ENCODE measurements at places on chromosomes 6 and 20. TPM values are rescaled to one million over a fixed set of nuclear protein-coding genes. Genes with fewer than 3 reads are reported as not detected.

MBOAT1 gene
- total RNA-seq: 9.6 TPM

GRCh38 chr20:50574108-50574507 lies 63.9 kb downstream of the PTPN1 start:
- H3K4me3 ChIP-seq: no peak overlapping the region
- peaks cover 46% of the 10 kb centered on the region for H3K4me1 ChIP-seq
- H3K27ac ChIP-seq: peak overlapping the region; percentile 43
- H3K27me3 ChIP-seq: no peaks in the 10 kb centered on the region

DNA sequence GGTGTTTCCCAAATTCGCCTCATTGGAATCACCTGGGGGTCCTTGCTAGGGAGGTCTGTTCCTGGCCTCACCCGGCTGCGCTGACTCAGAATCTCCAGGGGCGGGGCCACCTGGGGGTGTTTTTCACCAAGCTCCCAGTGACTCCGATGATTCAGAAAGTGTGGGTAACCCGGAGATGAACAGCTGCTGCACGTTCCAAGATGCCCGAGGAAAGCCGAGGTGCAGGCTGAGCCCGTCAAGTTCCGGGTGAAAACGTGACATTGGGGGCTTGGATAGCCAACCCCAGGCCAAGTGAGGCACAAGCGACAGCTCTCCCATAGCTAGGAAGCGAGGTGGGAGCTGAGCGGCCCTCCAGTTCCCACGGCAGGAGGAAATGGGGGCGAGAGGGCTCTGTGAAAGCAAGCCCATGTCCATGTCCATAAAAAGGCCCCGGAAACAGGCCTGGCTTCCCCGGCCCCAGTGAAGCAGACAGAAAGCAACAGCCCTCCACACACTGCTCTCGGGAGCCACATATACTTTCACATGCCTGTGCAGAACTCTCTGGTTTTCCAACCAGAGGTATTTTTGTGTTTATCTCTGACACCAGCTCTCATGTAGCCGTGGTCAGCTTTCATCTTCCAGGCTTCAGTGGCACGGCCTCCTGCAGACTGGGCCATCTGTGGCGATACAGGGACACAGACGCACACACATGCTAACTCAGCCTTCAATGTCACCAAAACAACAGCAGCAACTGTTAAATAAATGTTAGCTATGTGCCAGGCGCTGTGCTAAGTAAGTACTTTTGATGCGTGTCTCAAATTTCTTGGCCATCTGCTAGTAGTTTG lies 90.7 kb upstream of the CCDC28A start:
- no peaks in the 10 kb centered on the region for H3K36me3 ChIP-seq
- no peak overlapping the region for H3K4me3 ChIP-seq
- no peaks in the 10 kb centered on the region for H3K27me3 ChIP-seq
- DNase-seq: no peak
- H3K4me1 ChIP-seq: no peaks in the 10 kb centered on the region
- no peak overlapping the region for H3K27ac ChIP-seq

GRCh38 chr6:162821102-162821501 lies 93.3 kb downstream of the PACRG start:
- DNase-seq: no peak
- no peaks in the 10 kb centered on the region for H3K36me3 ChIP-seq
- H3K4me1 ChIP-seq: no peaks in the 10 kb centered on the region
- no peaks in the 10 kb centered on the region for H3K27me3 ChIP-seq

DNA sequence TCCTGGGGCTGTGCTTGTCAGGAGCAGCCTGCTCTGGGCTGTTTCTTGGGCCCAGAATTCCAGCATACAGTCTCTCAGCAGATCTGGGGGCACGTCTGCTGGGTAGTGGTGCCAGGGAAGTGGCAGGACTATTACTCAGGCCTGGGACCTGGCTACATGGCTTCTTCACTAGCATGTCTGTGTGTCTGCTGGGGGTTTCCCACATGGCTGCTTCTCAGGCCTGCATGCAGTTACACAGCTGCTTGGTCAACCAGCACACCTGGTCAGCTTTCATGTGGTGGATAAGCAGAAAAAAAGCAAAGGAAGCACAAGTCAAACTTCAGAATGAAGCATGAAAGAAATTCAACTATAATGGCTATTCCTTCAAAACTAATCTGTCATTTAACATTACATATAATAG lies 316.2 kb upstream of the NOX3 start:
- no peaks in the 10 kb centered on the region for H3K27me3 ChIP-seq
- no peaks in the 10 kb centered on the region for H3K4me1 ChIP-seq
- no peak overlapping the region for H3K27ac ChIP-seq
- H3K36me3 ChIP-seq: no peaks in the 10 kb centered on the region
